ENCODE measurements at places on chromosomes 13 and 19. TPM values are rescaled to one million over a fixed set of nuclear protein-coding genes. Genes with fewer than 3 reads are reported as not detected.

GRCh38 chr19:10580979-10581631, 6.0 kb downstream of the AP1M2 start:
- H3K27me3 ChIP-seq, result no peaks in the 10 kb centered on the region
- DNase-seq, result peak; percentile 92
- H3K27ac ChIP-seq, result no peak overlapping the region
- no peak overlapping the region for H3K4me3 ChIP-seq

- no peaks in the 10 kb centered on the region for H3K27me3 ChIP-seq
- no peaks in the 10 kb centered on the region for H3K36me3 ChIP-seq
- DNase-seq, result no peak
- H3K27ac ChIP-seq, result no peak overlapping the region
- no peak overlapping the region for H3K4me3 ChIP-seq
These were observed 289.9 kb downstream of the MYO16 start for GRCh38 chr13:108919036-108919907.

DNA sequence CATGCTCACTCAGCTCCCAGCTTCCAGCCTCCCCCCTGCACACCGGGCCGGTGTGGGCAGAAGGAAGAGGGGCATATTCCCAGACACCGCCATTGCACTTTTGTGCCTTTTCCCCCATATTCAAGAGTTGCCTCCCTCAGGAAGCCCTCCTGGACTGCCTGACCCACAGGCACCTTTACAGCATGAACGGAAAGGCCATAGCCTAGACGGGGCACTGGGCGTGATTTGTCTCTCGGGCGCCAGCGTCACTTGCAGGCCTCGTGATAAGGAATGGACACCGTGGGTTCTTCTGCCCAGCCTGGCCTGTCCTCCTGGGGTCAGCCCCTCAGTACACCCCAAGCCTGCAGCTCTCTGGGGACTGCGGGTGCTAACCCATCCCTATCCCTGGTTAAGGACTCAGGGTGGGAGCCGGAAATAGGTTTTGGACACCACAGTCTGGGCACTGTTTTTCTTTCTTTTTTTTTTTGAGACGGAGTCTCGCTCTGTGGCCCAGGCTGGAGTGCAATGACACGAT, 933 bp upstream of the UQCR11 start:
- H3K36me3 ChIP-seq, result no peaks in the 10 kb centered on the region
- H3K27ac ChIP-seq, result peak overlapping the region; percentile 80
- DNase-seq, result no peak
- peaks cover 26% of the 10 kb centered on the region for H3K4me1 ChIP-seq
- H3K4me3 ChIP-seq, result no peak overlapping the region
- no peaks in the 10 kb centered on the region for H3K27me3 ChIP-seq

- no peaks in the 10 kb centered on the region for H3K27me3 ChIP-seq
- H3K4me3 ChIP-seq, result no peak overlapping the region
- no peak overlapping the region for H3K27ac ChIP-seq
- H3K36me3 ChIP-seq, result no peaks in the 10 kb centered on the region
- H3K4me1 ChIP-seq, result no peaks in the 10 kb centered on the region
These were observed 29.5 kb downstream of the UNC13A start for GRCh38 chr19:17658666-17659065.

- no peaks in the 10 kb centered on the region for H3K27me3 ChIP-seq
- H3K27ac ChIP-seq, result no peak overlapping the region
- H3K4me1 ChIP-seq, result no peaks in the 10 kb centered on the region
- no peaks in the 10 kb centered on the region for H3K36me3 ChIP-seq
These were observed 586.6 kb downstream of the SLITRK1 start for GRCh38 chr13:83295686-83296085.

GRCh38 chr19:54329476-54330165, 9.3 kb downstream of the LILRA4 start:
- H3K36me3 ChIP-seq, result no peaks in the 10 kb centered on the region
- no peak for DNase-seq
- no peak overlapping the region for H3K27ac ChIP-seq

DNA sequence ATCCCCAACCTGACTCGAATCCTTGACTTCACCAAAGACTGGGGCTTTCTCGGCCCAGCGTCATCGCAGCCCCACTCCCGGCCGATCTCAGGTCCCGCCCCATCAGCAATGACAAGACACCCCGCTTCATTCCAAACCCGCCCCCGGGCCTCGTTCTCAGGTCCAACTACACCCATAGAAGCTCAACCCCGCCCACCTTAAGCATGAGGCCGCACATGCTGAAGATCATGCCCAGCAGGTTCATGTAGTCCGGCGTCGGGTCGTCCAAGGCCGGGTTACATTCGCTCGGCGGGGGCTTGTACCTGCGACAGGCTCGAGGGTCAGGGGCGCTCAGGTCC, 2.3 kb downstream of the WDR83 start:
- peak overlapping the region; percentile 87 for H3K4me3 ChIP-seq
- no peaks in the 10 kb centered on the region for H3K36me3 ChIP-seq
- peaks cover 50% of the 10 kb centered on the region for H3K4me1 ChIP-seq
- H3K27ac ChIP-seq, result peak overlapping the region; percentile 93
- H3K27me3 ChIP-seq, result no peaks in the 10 kb centered on the region

DNA sequence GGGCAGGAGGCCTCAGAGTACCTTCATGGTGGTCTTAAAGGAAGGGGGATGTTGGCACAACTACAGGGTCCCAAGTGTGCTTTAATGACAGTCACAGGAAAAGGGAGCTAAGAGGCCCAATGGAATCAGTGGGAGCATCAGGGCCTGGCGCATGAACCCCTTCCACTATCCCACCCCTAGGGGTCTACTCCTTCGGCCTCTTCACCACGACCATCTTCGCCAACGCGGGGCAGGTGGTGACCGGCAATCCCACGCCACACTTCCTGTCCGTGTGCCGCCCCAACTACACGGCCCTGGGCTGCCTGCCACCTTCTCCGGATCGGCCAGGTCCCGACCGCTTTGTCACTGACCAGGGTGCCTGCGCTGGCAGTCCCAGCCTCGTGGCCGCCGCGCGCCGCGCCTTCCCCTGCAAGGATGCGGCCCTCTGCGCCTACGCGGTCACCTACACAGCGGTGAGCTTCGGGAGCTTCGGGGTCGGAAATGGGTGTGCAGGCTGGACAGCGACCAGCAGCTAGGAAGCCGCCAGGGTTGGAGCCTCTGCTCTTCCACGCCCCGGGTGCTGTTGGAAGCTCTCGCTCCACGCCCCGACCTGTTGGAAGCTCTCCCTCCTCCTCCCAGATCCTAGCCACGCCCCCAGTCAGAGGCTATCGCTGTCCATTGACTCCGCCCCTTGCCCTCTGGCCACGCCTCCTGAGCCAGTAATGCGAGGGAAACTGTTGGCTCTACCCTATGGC, 6.0 kb downstream of the PLPPR2 start:
- no peaks in the 10 kb centered on the region for H3K36me3 ChIP-seq
- peaks cover 9% of the 10 kb centered on the region for H3K4me1 ChIP-seq
- H3K27me3 ChIP-seq, result no peaks in the 10 kb centered on the region
- peak; percentile 73 for DNase-seq

- no peak for DNase-seq
- H3K36me3 ChIP-seq, result no peaks in the 10 kb centered on the region
- H3K27ac ChIP-seq, result no peak overlapping the region
- no peaks in the 10 kb centered on the region for H3K27me3 ChIP-seq
- H3K4me3 ChIP-seq, result no peak overlapping the region
- no peaks in the 10 kb centered on the region for H3K4me1 ChIP-seq
These were observed 72.5 kb downstream of the ZNF708 start for GRCh38 chr19:21256722-21257121.

DNA sequence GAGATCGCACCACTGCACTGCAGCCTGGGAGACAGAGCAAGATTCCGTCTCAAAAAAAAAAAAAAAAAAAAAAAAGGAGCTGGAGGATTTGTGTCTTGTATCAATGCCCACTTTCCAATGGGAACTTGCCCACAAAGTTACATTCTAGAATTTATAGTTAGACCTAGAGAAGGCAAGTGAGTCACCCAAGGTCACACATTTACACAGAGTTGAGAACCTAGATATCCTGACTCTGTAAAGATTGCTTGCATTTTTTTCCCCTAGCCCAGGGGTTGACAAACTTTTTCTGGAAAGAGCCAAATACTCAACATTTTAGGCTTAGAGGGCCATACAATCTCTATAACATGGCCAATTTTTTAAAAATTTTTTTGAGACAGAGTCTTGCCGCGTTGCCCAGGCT, 7.7 kb upstream of the BRD4 start:
- DNase-seq, result no peak
- H3K27me3 ChIP-seq, result no peaks in the 10 kb centered on the region
- H3K36me3 ChIP-seq, result no peaks in the 10 kb centered on the region
- no peak overlapping the region for H3K4me3 ChIP-seq
- H3K4me1 ChIP-seq, result peaks cover 16% of the 10 kb centered on the region
- H3K27ac ChIP-seq, result no peak overlapping the region

DNA sequence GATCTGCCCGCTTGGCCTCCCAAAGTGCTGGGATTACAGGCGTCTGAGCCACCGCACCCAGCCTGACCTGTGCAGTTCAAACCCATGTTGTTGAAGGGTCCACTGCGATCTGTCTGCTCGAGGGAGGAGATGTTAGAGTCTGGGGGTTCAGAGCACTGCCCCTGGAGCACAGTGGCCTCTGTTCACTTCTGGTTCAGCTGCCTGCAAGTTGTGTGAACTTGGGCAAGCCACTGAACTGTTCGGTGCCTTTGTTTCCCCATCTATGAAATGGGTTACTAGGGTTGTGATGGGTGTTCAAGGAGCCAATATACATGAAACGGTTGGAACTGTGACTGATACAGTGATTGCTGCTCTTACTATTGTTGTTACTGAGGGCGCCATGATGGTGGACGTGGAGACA, 1.7 kb downstream of the PLIN5 start:
- no peak overlapping the region for H3K4me3 ChIP-seq
- H3K27me3 ChIP-seq, result no peaks in the 10 kb centered on the region
- H3K4me1 ChIP-seq, result peaks cover 62% of the 10 kb centered on the region
- H3K36me3 ChIP-seq, result no peaks in the 10 kb centered on the region

GRCh38 chr19:11152318-11153062, 3.1 kb downstream of the SPC24 start:
- peaks cover 44% of the 10 kb centered on the region for H3K4me1 ChIP-seq
- DNase-seq, result peak; percentile 91
- peak overlapping the region; percentile 81 for H3K27ac ChIP-seq
- H3K27me3 ChIP-seq, result no peaks in the 10 kb centered on the region
- no peak overlapping the region for H3K4me3 ChIP-seq

DNA sequence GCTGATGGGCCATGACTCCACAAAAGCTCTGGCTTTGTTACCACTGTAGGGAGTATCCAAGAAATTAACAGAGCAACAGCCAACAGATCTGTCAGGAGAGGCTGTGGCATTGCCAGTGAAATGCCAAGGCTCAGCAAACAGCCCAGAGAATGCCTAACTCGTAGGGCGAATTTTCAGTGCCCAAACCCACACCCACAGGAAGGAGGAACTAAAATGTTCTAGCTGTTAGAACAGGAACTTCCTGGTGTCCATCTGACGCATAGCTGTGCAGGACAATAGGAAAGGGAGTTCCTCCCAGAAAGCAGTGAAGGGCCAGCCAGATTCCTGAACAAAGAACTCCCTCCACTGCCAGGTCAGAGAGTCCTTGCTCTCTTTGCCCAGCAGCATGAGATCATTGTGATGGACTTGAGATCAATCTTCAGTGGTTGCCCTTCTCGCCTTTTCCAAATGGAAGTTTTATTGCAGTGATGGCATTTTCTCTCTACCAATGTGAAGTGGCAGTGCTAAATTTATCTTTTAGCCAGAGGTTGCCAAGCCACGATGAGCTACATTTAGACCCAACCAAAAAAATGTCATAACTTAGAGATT, 224.2 kb upstream of the STARD13 start:
- no peak for DNase-seq
- peak overlapping the region; percentile 68 for H3K27ac ChIP-seq
- peaks cover 5% of the 10 kb centered on the region for H3K4me1 ChIP-seq
- H3K27me3 ChIP-seq, result no peaks in the 10 kb centered on the region
- no peak overlapping the region for H3K4me3 ChIP-seq
- H3K36me3 ChIP-seq, result no peaks in the 10 kb centered on the region

DNA sequence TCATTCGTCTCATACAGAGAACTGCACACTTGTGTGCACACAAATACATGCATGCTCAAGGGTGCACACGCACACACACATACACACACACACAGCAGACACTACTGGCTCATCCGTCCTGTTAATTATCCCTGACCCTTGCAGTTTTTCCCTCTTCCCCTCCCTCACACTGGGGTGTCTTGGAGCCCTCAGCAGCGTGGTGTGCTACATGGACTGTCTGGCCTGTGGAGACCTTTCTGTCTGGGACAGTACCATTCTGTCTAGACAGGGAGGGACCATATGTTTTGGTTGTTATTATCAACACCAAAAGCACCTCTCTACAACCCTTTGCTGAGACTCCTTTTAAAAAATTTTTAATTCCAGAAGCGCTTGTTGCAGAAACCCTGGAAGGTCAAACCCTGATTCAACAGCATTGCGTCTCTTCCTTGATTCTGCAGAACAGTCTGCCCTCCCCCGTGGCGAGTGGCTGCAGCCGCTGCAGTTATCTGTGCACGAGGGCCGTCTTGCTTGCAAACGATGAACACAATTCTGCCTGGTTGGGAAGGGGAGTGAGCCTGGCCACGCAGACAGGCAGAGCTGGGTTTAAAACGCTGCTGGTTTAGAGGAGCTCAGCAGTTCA, 374.0 kb downstream of the IRS2 start:
- no peaks in the 10 kb centered on the region for H3K27me3 ChIP-seq
- H3K4me3 ChIP-seq, result no peak overlapping the region
- H3K27ac ChIP-seq, result no peak overlapping the region
- peaks cover 7% of the 10 kb centered on the region for H3K4me1 ChIP-seq
- DNase-seq, result peak; percentile 48

GRCh38 chr13:93262729-93263345, 36.2 kb downstream of the GPC6 start:
- no peaks in the 10 kb centered on the region for H3K27me3 ChIP-seq
- H3K27ac ChIP-seq, result no peak overlapping the region
- no peak for DNase-seq
- no peaks in the 10 kb centered on the region for H3K4me1 ChIP-seq
- H3K36me3 ChIP-seq, result no peaks in the 10 kb centered on the region

GRCh38 chr13:97485320-97485719, 51.4 kb downstream of the RAP2A start:
- DNase-seq, result no peak
- no peaks in the 10 kb centered on the region for H3K4me1 ChIP-seq
- H3K4me3 ChIP-seq, result no peak overlapping the region
- no peaks in the 10 kb centered on the region for H3K27me3 ChIP-seq
- no peaks in the 10 kb centered on the region for H3K36me3 ChIP-seq

- no peaks in the 10 kb centered on the region for H3K36me3 ChIP-seq
- peaks cover 37% of the 10 kb centered on the region for H3K4me1 ChIP-seq
- DNase-seq, result no peak
- H3K27ac ChIP-seq, result no peak overlapping the region
These were observed 7.6 kb downstream of the COL4A2 start for GRCh38 chr13:110314516-110315245.

GRCh38 chr19:49677901-49678674, 1.0 kb downstream of the PRMT1 start:
- peaks cover 47% of the 10 kb centered on the region for H3K4me1 ChIP-seq
- H3K4me3 ChIP-seq, result peak overlapping the region; percentile 92
- peaks cover 6% of the 10 kb centered on the region for H3K36me3 ChIP-seq
- H3K27ac ChIP-seq, result peak overlapping the region; percentile 91
- DNase-seq, result peak; percentile 72
- H3K27me3 ChIP-seq, result no peaks in the 10 kb centered on the region

PLIN5 gene
- total RNA-seq, result 72.9 TPM

MBD3L1 gene
- not detected for total RNA-seq

LILRA1 gene
- total RNA-seq, result 0.26 TPM

GFY gene
- not detected for total RNA-seq

LRRC4B gene
- 10.5 TPM for total RNA-seq

ZNF625 gene
- 2.9 TPM for total RNA-seq

ZNF667 gene
- total RNA-seq, result 1.3 TPM

FUT2 gene
- total RNA-seq, result 3.4 TPM
